ENCODE measurements at places on chromosomes 12 and 14. TPM values are rescaled to one million over a fixed set of nuclear protein-coding genes. Genes with fewer than 3 reads are reported as not detected.

Gene OTUB2
- 0.12 TPM for total RNA-seq

Gene DDIT3
- 30.5 TPM for total RNA-seq

Gene NRDE2
- total RNA-seq: 35.3 TPM

Gene SLC2A13
- total RNA-seq: 13.7 TPM

Gene SERPINA5
- total RNA-seq: not detected

Gene KERA
- total RNA-seq: not detected

Gene FERMT2
- 0.24 TPM for total RNA-seq

Gene KLRC2
- total RNA-seq: not detected

Gene GALNT8
- total RNA-seq: 1.5 TPM

Gene KCNC2
- total RNA-seq: not detected

Gene MANSC4
- not detected for total RNA-seq

Gene RTL1
- total RNA-seq: not detected

Gene SLC24A4
- 0.09 TPM for total RNA-seq

Gene KRT3
- total RNA-seq: not detected

Gene OTOGL
- not detected for total RNA-seq

Gene AEBP2
- 44.8 TPM for total RNA-seq

Gene BEST3
- not detected for total RNA-seq

Gene ADAMTS20
- not detected for total RNA-seq

Gene BHLHE41
- 34.5 TPM for total RNA-seq

Gene PLA2G1B
- total RNA-seq: not detected

Gene L3HYPDH
- 22.1 TPM for total RNA-seq

Gene ANKS1B
- total RNA-seq: not detected

Gene SYT10
- not detected for total RNA-seq

Gene VRTN
- not detected for total RNA-seq

Gene SYT1
- 0.39 TPM for total RNA-seq

Gene CLEC2A
- total RNA-seq: not detected

Gene DNAI7
- 0.15 TPM for total RNA-seq

Gene SMCO2
- total RNA-seq: not detected

Gene PDZRN4
- not detected for total RNA-seq

Gene COL2A1
- not detected for total RNA-seq

Gene RNF31
- 87.4 TPM for total RNA-seq

Gene ERG28
- 30.7 TPM for total RNA-seq

Gene GPR84
- not detected for total RNA-seq

Gene TAS2R31
- total RNA-seq: 5.3 TPM

Gene PTHLH
- not detected for total RNA-seq

Gene CLEC9A
- not detected for total RNA-seq

Gene CLEC1A
- total RNA-seq: not detected

Gene CACNA1C
- 0.02 TPM for total RNA-seq

Gene MAP1LC3B2
- 1.0 TPM for total RNA-seq

Gene HNF1A
- total RNA-seq: not detected

Gene FAM90A1
- total RNA-seq: not detected

Gene RBP5
- total RNA-seq: 0.44 TPM

Gene ZBTB42
- 3.1 TPM for total RNA-seq

Gene PPP1R36
- not detected for total RNA-seq

Gene STAT6
- 635 TPM for total RNA-seq

Gene DENND5B
- 64.1 TPM for total RNA-seq

Gene ANO2
- total RNA-seq: not detected

Gene SERPINA6
- not detected for total RNA-seq

Gene RNU4-1
- total RNA-seq: 3,997 TPM

Gene FOXG1
- not detected for total RNA-seq

Gene PTCSC3
- total RNA-seq: not detected

Gene FGF6
- not detected for total RNA-seq

Gene SERPINA1
- 0.31 TPM for total RNA-seq

Gene KRT75
- total RNA-seq: not detected

Gene GPX2
- not detected for total RNA-seq

Gene SLC8B1
- 22.4 TPM for total RNA-seq

Gene DTX1
- 75.3 TPM for total RNA-seq

Gene CALM1
- 314 TPM for total RNA-seq

Gene LRTM2
- not detected for total RNA-seq

All from activated B cell treated with CpG ODN at 0.5 μM for 24 hours (primary cell).